Endodermal cell (in vitro differentiated cells): ENCODE measurements at places on chromosomes 4 and X. TPM values are rescaled to one million over a fixed set of nuclear protein-coding genes. Genes with fewer than 3 reads are reported as not detected.

- H3K36me3 ChIP-seq, result no peaks in the 10 kb centered on the region
- H3K27ac ChIP-seq, result no peak overlapping the region
- no peaks in the 10 kb centered on the region for H3K4me1 ChIP-seq
- H3K27me3 ChIP-seq, result no peaks in the 10 kb centered on the region
- no peak overlapping the region for H3K4me3 ChIP-seq
- no peak for DNase-seq
These were observed 336.2 kb downstream of the MID1IP1 start for GRCh38 chrX:39137363-39137954.

DNA sequence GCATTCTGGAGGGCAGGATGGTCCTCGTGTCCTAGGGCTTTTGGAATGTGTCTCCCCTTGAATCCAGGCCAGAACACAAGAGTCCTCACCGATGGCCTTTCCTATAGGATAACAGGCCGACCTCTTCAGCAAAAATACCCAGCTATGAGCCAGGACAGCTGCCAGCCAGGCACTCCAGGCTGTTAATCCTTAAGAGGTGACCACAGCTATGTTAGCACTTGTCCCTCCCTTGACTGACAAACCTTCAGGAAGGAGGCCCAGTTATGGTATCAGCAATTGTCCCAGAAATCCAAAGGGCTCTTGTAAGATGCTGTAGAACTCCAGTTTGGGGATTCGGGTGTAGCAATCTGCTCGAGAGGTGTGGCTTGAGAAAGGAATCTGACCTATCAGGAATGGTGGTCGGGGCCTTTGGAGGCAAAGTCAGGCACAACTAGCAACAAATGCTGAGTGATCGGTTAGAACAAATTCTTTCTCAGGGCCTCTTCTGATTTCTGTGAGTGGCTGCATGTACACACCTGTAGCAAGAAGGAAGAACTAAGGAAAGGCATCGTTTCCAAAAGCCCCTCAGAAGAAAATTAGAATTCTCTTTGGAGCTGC, 54.6 kb downstream of the PTCHD1 start:
- DNase-seq, result peak; percentile 65
- no peaks in the 10 kb centered on the region for H3K27me3 ChIP-seq
- H3K27ac ChIP-seq, result no peak overlapping the region
- no peak overlapping the region for H3K4me3 ChIP-seq

DNA sequence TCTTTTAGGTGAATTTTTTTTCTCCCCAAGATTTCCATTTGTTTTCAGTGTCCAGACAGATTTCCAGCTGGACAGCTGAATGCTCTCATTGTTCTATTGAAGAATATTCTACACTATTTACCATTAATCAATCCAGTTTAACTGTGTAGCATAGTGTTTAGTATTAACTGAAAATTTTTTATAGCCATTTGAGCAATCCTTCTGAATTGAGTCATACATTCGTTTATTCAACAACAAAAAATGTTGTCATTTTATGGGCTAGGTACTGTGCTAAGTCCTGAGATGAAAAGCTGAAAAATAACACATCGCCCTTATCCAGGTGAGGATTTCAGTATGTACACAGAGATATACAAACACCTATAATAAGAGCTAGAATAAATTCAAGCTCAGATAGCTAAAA, 223.3 kb downstream of the COL25A1 start:
- H3K4me3 ChIP-seq, result no peak overlapping the region
- no peaks in the 10 kb centered on the region for H3K4me1 ChIP-seq
- no peaks in the 10 kb centered on the region for H3K36me3 ChIP-seq
- H3K27me3 ChIP-seq, result no peaks in the 10 kb centered on the region
- DNase-seq, result no peak
- H3K27ac ChIP-seq, result no peak overlapping the region

DNA sequence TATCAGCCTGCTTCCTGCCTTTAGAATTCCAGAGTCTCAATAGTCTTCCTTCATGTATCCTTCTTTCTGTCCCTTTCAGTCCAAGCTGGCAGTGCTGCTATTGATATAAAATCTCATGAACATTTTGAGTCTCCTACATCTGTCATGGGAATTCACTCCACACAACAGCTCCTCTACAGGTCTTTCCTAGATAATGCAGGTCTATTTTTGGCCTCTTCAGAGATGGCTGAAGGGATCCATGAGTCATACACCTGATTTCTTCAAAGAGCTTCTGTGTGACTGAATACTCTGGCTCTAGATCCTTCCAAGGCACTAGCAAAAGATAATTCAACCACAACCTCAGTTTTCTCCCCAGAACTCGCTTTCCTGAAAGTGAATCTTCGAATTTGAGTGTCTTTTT, 115.4 kb downstream of the STPG2 start:
- H3K4me1 ChIP-seq, result no peaks in the 10 kb centered on the region
- no peak overlapping the region for H3K27ac ChIP-seq
- H3K4me3 ChIP-seq, result no peak overlapping the region
- peak; percentile 42 for DNase-seq

The NAA11 gene
- total RNA-seq, result not detected in 3 replicates

The SPANXD gene
- not detected in 2 replicates for total RNA-seq

The KIAA0232 gene
- 18.3 to 47.6 TPM (median 43.5 TPM) in 3 replicates for total RNA-seq

The BANK1 gene
- total RNA-seq, result 0.33 to 0.53 TPM (median 0.46 TPM) in 3 replicates
